ENCODE measurements at places on chromosomes 13 and 19. TPM values are rescaled to one million over a fixed set of nuclear protein-coding genes. Genes with fewer than 3 reads are reported as not detected.

Gene CRB3
- not detected for total RNA-seq

Gene CLDND2
- total RNA-seq: not detected

Gene MUC16
- total RNA-seq: not detected

Gene SBK3
- total RNA-seq: 0.13 TPM

Gene PSG1
- 0.13 TPM for total RNA-seq

Gene OSCAR
- total RNA-seq: under 0.01 TPM

Gene MEDAG
- 110 TPM for total RNA-seq

Gene SLC46A3
- total RNA-seq: 2.7 TPM

Gene PSG3
- total RNA-seq: 0.13 TPM

Gene ZNF91
- total RNA-seq: 13.3 TPM

Gene PLK5
- total RNA-seq: not detected

DNA sequence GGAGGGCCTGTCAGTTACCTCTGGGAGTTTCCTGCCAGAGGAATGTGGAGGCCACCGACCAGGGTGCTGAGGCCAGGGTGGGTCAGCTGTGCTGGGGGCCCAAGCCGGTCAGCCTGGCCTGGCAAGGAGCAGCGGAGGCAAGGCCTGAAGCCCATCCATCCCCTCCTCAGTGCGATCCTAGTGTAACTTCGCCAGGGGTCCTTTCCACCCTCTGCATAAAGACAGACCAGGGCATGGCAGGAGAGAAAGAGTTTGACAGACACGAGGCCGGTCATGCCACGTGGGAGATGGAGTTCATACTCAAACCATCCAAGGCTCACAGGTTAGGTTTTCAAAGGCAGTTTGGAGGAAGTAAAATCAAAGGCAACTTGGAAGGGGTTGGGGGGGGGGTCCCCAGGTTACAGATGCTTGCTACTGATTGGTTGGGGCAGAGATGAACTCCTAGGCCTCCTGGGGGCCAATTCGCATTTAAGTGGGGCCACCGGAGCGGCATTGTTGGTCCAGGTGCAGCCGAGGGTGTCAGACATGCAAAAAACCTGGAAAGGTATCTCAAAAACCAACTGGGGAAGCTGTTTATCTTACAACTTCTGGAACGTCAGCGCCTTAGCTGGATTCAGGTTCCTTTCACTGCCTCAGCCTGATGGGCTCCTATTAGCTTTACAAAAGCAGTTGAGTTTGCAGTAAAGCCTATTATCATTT is 36.8 kb upstream of the DPRX start:
- no peak for DNase-seq

GRCh38 chr13:18996627-18997051 is 185.0 kb downstream of the TUBA3C start:
- DNase-seq: no peak

DNA sequence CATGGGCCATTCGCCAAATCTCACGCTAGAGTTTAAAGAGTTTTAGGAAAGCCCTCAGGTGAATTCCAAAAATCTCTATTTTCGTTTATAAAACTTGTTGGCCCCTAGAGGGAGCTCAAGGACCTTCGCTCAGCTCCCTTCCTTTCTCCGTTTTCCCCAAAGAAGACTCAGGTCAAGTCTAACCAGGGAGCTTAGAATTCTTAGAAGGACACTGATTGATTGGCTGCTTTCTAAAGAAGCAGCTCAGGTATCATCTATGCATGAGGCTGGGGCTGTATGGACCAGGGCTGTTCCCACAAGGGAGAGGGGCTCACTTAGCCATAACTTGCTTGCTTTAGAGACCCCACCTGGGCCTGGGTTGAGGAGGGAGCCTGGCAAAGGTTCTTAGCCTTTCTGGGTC is 20.5 kb downstream of the DZIP1 start:
- peak; percentile 30 for DNase-seq

DNA sequence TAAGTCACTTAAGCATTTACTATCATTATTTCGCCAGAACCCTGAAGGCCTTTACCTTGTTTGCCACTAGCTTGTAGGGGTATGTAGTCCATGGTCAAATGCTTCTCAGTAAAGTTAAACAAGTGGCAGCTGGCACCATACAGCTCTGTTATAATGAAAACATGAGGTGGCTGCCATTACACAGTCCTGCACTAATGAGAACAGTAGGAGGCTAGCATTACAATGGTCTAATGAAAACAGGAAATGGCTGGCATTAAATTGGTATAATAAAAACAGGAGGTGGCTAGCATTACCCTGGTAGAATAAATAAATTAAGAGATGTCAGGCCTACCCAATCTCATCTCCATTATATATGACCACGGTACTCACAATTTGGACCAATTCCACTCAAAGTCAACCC is 107.5 kb downstream of the PCDH17 start:
- no peak for DNase-seq

DNA sequence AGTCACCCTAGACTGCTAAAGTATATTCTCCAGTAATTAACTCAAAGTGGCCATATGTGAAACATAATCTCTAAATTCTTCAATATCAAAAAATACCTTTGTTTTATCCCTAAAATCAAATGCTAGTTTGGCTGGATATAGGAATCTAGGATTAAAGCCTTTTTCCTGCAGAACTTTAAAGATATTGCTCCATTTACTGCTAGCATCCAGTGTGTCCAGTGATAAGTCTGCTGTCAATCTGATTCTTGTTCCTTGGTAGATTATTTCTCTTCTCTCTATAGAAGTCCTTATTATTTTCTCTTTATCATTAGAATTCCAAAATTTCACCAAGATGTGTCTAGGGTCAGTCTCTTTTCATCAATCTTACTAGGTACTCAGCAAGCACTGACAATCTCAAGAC is 384.6 kb downstream of the FGF14 start:
- DNase-seq: no peak

- DNase-seq: no peak
Measured at GRCh38 chr13:103018556-103018955, 47.7 kb downstream of the SLC10A2 start.

GRCh38 chr13:42970824-42971690 is 21.0 kb downstream of the EPSTI1 start:
- DNase-seq: peak; percentile 64

DNA sequence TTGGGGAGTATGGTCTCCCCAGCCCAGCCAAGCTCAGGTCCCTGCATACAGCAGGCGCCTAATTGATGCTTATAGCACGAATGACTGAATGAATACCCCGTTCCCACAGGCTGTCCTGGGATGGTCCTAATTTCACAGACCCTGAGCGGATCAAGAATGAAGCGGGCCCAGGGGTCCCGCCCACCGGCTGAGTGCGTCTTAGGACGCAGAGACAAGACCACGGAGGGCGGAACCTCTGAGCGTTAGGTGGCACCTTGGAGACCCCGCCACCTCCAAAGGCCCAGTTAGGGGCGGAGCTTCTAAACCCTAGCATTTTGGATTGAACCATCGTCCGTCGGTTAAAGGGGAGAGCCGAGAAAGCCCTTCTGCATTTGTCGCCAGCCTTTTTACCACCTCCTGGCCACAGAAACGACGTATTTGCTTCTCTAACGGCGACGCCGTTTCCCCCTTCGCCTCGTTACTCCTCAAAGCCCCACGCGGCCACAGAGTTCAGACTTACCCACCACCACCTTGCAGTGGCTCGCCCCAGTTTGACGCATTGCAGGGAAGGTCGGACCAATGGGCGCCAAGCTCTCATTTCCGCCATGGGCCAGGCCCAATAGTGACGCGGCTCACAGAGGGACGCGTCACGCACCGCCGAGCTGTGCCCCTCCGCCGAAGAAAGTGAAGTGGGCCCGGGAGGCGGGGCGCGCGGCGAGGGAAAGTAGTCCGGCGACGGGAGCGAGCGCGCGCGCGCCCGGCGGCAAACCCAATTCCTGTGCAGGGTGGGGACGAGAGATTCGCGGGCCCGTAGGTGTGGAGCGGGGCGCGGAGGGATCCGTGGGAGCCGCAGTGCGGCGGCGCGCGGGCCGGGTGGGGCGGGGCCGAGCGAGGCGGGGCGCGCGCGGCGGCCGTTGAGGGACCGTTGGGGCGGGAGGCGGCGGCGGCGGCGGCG is 479 bp upstream of the CALM3 start:
- DNase-seq: peak; percentile 95

GRCh38 chr19:57016491-57016890 is 103.3 kb upstream of the USP29 start:
- no peak for DNase-seq

GRCh38 chr13:29959086-29959485 is 108.7 kb upstream of the UBL3 start:
- no peak for DNase-seq

DNA sequence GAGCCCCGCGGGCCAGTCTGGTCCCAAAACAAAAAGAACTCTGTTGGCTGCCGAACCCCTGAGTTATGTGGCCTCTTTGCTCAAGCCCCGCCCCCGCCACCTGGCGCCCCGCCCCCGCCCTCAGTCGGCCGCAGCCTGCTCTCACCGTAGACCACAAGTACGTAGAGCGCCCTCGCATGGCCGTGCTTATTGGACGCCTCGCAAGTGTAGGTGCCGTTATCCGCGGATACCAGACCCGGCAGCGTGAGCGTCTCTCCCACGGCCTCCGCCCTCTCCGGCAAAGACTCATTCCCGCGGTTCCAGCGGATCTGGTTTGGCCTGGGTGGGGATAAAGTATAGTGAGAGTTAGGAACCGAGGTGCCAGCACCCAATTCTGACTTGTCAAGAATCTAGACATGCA is 5.5 kb upstream of the ZNF428 start:
- peak; percentile 25 for DNase-seq

GRCh38 chr13:78606471-78607408 is 3.4 kb upstream of the POU4F1 start:
- no peak for DNase-seq

DNA sequence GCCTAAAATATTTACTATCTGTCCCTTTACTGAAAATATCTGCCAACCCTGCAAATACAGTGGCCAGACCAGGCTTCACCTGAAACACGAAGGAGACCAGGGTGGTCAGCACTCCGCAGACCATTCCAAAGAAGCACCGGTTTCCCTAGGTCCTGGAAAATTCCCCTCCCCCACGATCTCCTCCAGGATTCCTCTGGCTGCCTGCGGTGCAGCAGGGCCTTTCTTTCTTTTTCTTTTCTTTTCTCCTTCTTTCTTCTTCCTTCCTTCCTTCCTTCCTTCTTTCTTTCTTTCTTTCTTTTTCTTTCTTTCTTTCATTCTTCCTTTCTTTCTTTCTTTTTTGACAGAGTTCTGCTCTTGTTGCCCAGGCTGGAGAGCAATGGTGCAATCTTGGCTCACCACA is 152.7 kb downstream of the USP12 start:
- DNase-seq: no peak

DNA sequence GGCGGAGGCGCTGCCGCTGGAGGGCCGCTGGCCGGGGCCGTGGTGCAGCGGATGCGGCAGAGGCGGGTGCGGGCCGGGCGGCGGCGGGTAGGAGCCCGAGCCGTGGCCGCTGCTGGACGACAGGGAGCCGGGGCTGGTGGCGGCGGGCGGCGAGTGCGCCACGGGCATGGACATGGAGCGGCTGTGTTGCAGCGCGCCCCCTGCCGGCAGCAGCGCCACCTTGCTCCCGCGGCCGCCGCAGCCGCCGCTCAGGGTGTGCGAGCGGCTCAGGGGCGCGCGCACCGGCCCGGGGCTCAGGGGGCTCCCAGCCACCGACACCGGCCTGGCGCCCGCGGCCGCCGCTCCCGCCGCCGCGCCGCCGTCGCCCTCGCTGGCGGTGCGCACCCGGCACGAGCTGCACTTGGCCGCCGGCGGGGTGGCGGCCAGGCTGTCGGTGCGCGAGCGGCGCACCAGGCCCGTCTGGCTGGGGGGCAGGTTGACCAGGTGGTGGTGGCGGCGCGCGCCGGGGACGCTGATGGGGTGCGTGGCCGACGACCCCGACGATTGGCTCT is 1.7 kb downstream of the IRS2 start:
- DNase-seq: peak; percentile 36

GRCh38 chr13:61684976-61685681 is 269.5 kb upstream of the PCDH20 start:
- no peak for DNase-seq

DNA sequence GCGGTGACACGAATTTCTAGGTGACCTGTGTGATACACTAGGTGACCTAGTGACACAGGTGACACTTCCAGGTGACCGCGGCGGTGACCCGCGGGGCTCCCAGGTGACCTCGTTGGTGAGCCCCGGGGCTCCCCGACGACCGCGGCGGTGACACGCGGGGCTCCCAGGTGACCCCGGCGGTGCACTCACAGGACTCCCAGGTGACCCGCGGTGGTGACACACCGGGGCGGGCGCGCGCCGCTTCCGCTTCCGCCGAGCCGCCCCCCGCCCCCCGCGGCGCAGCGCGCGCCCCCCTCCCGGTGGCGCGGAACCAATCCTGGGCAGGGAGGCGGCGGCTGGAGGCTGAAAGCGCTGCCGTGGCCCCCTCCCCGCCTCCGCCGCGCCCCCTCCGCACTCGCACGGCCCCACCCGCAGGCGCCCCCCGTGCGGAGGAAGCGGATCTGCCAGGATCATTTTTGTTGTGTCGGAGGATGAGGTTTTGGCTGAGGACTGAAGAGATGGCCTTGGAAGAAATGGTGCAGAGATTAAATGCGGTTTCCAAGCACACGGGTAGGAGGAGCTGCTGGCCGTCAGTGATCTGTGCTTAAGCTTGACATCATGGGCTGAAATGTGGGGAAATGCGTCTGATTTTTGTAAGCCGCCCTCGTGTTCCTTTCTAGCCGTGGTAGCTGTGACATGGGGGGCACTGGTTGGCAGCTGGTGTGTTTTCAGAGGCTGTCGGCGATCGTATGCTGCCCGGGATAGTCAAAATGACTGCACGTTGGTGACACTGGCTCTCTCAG is at the start of gene MCF2L:
MCF2L (plus strand) TSS at position 305 of the 782 bp plus-strand sequence; CDS start at position 471, 166 bp downstream.
- DNase-seq: no peak

GRCh38 chr19:44111910-44112463 is 1.2 kb upstream of the ZNF225 start:
- no peak for DNase-seq

- no peak for DNase-seq
Measured at GRCh38 chr19:48500830-48501493, 10.7 kb downstream of the LMTK3 start.

DNA sequence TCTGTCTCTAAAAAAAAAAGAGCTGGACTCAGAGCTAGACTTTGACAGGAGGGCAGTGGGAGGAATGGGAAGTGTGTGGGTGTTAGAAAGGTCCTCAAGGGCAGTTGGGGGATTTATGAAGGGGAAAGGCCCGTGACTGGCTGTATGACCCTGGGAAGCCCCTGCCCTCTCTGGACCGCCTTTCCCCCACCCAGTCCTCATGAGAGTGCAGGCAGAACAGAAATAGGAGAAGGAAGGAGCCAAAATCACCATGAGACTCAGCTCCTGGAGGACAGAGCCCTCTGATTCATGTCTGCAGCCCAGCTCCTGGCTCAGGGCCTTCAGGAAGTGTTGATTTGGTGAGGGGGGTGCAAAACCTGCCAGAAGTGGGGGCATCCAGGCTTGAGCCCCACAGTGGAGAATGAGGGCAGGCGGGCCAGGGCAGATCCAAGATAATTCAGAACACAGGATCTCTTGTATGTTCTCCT is 8.7 kb upstream of the SMG9 start:
- DNase-seq: no peak

GRCh38 chr19:1164684-1165531 is 9.2 kb downstream of the SBNO2 start:
- no peak for DNase-seq

GRCh38 chr13:88189728-88190127 is 518.6 kb downstream of the SLITRK5 start:
- no peak for DNase-seq
